ENCODE measurements at places on chromosomes 6 and 20.

GRCh38 chr20:10806539-10806938, 132.7 kb upstream of the JAG1 start:
- no peak for DNase-seq

DNA sequence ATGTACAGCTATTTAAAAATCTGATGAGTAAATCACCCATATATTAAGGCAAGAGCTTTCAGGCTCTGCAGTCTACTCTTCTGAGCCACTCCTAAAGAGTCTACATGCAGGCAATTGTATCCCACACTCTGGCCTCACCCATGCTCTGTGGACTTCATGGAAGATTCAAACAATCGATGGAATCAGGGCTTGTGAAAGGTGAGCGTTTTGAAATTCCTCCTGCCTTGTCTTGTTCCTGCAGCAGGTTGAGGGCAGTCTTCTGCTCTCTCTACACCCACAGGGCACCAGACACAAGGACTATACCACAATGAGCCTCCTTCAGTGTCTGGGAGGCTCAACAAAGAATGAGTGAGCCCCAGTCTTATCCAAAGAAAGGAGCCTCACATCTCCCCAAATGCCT, 51.1 kb downstream of the TBC1D7 start:
- no peak for DNase-seq

DNA sequence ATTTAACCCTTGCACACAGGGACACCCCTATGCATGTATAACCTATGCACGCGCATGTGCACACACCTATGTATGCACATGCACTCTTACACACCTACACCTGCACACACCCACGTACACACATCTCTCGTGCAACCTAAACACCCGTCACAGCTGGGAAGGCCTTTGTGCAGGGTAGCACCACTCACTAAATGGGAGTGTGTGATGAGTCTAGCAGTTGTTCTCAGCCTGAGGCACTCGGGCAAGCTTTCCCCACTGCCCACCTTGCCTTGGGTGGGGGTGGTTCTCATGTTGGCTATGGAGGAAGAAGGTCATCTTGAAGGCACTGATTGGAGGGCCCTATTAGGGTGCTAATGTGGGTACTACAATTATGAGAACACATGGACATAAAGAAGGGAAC, 85.8 kb downstream of the DLL1 start:
- no peak for DNase-seq

GRCh38 chr6:90028995-90029635, 134.8 kb downstream of the GJA10 start:
- DNase-seq = no peak
